ENCODE measurements at places on chromosomes 12 and 14.

DNA sequence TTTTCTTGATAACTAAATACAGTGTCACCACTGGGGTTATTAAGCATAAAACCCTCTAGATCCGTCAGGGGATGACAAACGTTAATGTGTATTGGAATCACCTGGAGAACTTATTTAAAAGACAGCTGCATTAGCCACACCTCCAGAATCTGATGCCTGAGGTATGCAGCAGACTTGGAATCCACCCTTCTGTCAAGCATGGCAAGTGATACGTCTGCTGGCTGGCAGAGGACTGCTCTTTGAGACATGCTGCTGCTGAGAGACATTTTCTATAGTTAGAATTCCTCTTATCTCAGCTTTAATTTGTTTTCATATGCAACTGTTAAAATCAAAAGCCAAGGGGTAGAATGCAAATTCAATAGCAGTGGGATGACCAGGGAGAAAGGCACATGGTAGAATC is 496.3 kb downstream of the NELL2 start:
- DNase-seq = no peak

DNA sequence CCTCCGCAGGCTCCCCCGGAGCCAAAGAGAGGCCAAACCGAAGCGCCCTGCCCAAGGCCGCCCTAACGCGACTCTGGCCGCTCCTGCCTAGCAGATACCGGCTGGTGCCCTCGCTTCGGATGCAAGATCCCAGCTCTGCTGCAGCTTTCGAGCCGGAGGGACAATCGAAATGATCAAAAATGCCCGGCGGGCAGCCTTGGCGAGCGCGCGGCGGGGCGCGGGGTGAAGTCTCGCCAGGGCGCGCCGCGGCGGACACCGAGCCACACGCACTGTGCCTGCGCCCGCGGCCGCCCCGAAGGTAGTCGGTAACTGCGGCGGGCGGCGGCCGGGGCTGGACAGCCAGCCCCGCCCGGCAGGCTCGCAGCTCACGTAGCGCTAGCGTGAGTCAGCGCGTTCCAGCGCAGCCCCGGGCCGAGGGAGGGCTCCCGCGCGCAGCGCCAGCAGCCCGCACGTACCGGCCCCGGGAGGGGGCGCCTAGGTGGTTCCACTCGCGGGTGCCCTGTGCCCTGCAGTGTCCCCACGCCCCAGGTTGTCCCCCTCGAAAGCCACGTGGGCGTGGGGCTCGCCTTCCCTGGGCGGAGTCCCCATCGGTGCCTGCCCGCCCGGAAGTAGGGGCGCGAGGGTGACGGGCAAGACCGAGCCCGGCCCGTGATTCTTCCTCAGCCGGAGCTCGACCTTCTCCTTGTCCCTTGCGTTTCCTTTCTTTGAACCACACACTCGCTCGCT is 109.2 kb upstream of the EGLN3 start:
- DNase-seq = no peak

GRCh38 chr12:71639341-71639760 is 24.3 kb downstream of the ZFC3H1 start:
- DNase-seq = no peak

DNA sequence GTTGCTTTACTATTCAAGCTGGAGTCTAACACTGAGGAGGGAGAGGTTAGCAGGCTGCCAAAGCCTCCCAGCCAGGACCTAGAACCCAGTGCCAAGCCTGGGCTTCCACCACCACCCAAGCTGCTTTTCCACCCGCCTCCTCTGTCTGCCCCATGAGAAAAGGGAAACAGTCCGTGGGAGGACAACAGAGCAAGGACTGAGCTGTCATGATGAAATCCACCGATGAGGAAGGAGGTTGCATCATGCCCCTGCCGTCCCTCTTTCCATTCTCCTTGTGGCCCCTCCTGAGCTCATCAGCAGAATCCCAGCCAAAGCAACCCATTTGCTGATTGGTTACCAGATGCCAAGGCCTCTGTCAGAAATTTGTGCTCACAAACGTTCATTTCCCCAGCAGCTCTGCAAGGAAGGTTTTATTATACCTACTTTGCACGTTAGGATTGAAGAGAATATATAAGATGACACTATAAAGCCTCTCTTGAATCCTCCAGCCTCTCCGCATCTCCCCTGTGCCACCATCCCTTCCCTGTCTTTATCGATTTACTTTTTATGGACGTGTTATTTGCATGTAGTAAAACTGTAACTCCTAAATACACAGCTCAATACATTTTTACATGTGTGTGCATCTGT is 6.3 kb upstream of the SERPINA1 start:
- peak; percentile 4 for DNase-seq

GRCh38 chr14:75832621-75833297 is 149.0 kb downstream of the TGFB3 start:
- no peak for DNase-seq

DNA sequence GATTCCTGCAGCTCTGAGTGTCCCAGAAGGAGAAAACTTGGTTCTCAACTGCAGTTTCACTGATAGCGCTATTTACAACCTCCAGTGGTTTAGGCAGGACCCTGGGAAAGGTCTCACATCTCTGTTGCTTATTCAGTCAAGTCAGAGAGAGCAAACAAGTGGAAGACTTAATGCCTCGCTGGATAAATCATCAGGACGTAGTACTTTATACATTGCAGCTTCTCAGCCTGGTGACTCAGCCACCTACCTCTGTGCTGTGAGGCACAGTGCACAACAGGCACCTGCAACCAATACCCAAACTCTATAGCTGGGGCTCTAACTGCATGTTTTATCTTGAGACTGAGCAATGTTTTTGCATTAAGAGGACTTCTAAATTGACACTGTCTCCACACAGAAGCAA is 379.2 kb upstream of the OR4E1 start:
- DNase-seq = no peak

DNA sequence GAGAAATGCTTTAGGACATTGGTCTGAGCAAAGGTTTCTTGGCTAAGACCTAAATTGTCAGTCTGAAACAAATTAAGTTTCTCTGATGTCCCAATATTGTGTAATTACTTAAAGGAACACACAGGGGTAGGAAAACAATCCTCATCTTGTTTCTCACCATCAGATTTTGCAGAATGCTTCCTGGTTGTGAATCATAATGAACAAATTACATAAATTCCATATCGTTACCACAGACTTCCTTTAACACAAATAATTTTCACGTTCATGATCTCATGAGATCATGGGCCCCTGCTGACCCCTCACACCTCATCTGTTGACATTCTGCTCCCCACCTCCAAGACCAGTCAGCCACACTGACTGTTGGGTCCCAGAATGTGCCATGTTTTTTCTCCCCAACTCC is 194.1 kb downstream of the MON2 start:
- no peak for DNase-seq

- no peak for DNase-seq
Measured at GRCh38 chr14:39873791-39874190, 441.6 kb upstream of the FBXO33 start.

DNA sequence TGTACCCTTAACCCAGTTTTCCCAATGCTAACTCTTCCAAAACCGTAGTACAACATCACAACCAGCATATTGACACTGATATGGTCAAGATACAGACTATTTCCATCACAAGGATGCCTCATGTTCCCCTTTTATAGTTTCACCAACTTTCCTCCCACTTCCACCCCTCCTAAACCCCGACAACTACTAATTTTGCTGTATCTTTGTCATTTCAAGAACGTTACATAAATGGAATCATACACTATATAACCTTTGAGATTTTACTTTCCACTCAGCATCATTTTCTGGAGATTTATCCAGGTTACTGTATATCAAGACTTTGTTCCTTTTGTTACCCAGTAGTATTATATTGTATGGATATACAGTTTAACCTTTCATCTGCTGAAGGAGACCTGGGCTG is 88.9 kb downstream of the MED13L start:
- DNase-seq = no peak

GRCh38 chr14:44979273-44979672 is 17.3 kb downstream of the TOGARAM1 start:
- DNase-seq = no peak

- DNase-seq = no peak
Measured at GRCh38 chr12:56616925-56617324, 13.2 kb downstream of the BAZ2A start.

- DNase-seq = no peak
Measured at GRCh38 chr12:113991224-113992044, 25.3 kb upstream of the RBM19 start.

DNA sequence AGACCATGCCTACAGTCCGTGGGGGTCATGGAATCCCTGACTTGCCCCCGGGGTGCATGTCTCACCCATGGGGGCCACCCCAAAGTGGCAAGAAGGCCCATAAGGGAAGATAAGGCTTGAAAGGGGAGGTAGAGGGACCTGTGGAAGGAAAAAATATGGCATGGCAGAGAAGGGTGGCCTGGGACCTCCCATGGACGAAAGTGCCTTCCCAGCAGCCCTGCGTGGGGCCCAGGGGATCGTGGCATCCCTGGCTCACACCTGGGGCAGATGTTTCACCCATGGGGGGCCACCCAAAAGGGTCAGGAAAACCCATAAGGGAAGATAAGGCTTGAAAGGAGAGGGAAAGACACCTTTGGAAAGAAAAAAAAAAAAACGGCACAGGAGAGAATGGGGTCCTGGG is 264.6 kb downstream of the ALG10 start:
- DNase-seq = no peak

DNA sequence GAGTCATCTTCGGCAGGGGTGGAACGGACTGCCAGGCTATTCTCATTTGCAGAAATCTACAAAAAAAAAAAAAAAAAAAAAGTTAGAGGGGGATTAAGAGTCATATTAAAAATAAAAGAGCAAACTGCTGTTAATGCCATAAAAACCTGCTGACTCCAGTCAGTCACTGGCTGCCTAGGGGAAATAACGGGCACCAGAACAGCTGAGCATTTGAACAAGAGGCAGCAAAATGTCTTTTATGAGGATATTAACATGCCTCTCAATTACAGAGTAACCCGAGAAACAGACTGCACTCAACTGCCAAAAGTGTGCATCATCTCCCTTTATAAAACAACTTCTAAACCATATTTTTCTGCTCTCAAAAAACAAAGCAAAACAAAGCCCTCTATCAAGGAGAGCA is 28.7 kb upstream of the CERS5 start:
- DNase-seq = no peak

DNA sequence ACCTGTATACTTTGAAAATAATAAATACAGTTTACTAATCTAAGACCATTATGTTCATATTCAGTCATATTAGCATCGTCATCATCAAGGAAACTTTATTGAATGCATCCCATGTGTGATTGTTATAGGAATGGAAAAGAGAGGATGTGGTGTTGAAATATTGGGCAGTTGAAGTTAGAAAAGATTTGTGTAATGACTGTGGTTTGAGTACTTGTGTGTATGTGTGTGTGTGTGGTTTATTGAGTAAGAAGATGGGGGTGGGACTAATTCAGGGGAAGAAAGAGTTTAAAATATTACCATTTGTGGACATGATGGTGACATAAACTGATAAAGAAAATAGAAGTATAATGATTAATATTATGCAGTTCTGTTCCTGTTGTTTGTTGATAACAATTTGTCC is 238.7 kb upstream of the SEL1L start:
- no peak for DNase-seq

DNA sequence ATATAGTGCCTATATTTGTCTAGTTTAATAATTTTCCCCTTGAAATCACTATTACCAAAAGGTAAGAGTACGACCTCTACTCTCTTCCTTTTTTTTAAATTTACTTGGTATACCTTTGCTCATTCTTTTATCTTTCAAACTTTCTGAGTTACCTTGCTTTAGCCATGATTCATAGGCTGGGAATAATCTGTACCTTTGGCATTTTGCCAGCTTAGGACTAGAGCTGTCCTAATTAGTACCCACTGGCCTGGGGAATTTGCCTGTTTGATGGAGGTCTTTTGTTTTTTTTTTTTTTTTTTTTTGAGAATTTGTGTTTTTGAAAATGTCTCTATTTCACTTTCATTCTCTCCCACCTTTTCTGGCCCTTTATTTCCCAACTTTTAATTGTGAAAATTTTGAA is 8.7 kb upstream of the SLC4A8 start:
- DNase-seq = no peak

DNA sequence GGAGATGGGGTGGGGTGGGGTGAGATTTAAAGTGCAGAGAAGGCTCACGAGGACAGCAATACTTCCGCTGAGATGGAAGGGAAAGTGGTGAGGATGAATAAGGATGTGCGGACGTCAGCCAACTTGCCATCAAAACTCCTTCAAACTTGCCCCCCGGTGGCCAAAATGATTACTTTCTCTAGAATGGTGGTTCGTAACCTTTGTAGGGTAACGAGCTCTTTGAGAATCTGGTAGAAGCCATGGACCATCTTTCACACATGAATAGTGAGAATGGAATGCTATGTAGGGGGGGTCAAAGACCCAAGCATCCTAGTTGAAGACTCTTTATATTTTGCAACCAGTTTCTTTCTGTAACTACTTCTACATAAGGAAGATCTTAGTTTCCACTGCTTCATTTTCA is 245.9 kb upstream of the DDHD1 start:
- no peak for DNase-seq

GRCh38 chr12:27477049-27477448 is 30.5 kb downstream of the SMCO2 start:
- no peak for DNase-seq

- DNase-seq = no peak
Measured at GRCh38 chr14:94485944-94486841, 10.2 kb upstream of the SERPINA9 start.

Data from stimulated activated CD8-positive, alpha-beta memory T cell treated with anti-CD3 and anti-CD28 coated beads, Interleukin-7, amount 100 ng/mL, for 4 hours (primary cell).